ENCODE measurements at places on chromosomes 2 and 18.

DNA sequence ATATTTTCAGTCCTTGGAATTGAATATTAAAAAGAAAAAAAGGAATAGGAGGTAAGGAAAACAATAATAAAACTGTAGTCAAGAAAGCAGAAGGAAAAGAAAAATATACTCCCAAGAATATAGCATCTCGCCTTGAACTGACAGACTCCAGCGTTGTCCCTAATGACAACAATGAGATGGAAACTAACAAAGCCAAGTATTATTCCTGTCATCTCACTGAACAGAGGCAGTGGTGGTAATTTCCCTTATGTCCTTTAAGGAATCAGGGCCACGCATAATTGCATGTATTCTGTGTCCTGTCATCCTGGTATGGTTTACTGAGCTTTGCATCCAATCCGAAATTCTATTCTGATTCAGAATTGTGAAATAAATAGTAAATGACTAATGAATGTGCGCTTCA is 158.9 kb downstream of the LRRTM4 start:
- no peak for DNase-seq

DNA sequence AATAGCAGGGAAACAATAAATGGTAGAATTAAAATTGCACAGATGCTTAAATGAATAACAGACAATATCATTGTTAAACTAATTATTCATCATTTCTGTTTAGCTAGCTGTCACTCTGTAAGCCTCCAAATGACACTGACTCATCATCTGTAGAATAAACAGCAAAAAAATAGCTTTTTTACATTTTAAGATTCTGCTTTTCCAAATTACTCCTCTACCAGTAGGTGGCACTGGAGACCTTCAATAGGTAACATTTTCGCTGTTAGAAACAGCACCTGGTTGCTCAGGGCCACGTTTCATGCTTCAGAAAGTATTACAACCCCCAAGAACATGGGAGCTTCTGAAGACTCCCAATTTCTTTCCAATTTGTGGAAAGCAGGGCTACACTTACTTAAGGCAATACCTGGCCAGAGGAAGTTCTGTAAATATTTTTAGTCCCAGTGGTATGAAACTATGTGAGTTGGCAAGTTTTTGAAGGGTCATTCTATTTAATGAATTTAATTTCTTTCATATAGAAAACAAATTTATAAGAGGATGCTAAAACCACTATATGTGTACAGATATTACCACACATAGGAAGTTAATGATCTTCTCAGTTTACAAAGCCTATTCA is 45.4 kb downstream of the TTN start:
- DNase-seq = peak; percentile 16

- no peak for DNase-seq
These were observed 145.1 kb upstream of the CDH19 start for GRCh38 chr18:66749030-66749429.

GRCh38 chr2:72325592-72326422 is 178.1 kb upstream of the CYP26B1 start:
- DNase-seq = peak; percentile 8

DNA sequence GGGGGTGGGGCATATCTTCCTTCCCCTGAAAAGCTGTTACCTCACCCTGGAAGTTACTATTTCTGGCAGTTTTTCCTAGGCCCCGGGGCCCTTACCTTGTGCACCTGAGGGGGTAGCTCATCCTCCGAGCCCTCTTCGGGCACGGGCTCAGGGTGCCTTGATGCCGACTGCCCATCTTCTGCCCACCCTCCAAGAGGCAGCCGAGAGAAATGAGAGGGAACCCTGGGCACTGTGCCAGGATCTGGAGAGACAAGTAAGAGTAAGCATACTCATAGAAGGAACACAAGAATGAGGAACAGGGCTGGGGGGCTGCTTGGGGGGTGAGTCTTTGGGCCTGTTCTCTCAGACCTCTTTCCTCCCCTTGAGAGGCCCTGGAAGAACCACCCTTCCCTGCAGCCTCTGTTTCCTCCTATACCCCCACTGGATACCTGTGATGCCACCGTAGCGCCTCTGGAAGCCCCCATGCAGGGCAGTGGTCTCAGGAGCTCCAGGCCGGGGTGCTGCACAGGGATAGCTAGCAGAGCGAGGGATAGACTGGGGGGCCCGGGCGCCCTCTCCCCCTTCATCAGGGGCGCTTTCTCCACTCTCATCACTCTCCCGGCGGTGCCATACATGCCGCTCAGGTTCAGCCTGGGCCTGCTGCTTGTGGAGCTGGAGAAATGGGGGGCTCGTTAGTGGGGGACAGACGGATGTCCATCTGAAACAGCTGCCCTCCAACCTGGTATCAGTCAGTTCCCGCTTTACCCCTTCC is 2.1 kb upstream of the ABCB6 start:
- DNase-seq = no peak

- DNase-seq = no peak
These were observed 2.1 kb downstream of the METTL8 start for GRCh38 chr2:171431677-171432167.

GRCh38 chr18:79367989-79368388 is 27.7 kb upstream of the NFATC1 start:
- DNase-seq = no peak

GRCh38 chr2:159608723-159609308 is 7.5 kb downstream of the BAZ2B start:
- DNase-seq = no peak

DNA sequence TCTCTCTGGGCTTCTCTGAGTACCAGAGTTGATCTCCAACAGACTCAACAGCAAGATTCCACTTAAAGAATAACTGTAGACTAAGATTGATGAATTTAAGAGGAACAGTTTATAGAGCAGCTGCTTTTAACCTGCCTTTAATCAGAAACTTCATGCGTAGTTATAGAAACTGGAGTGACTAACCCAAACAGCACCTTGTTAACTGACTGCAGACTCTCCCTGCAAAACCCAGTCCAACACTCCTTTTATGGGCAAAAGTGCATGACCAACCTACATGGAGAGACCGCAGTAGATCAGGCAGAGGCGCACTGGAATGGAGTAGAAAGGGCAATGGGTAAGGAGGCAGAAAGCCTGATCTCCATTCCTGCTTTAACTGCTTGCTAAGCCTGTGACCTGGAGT is 110.6 kb downstream of the NRP2 start:
- no peak for DNase-seq

DNA sequence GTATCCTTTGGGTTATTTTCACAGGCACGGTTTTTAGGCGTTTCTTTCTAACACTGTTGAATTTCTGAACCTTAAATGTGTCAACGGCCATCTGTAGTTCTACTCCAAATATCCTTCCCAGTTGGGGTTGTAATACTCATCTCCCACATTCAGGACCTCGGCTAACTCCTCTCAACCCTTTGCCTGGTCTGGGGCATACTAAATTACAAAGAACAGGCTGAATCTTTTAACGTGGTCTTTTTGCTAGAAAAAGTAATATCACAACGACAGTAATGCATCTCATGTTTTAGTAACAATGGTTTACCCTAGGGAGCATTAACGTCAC is 2.1 kb downstream of the RPRM start:
- no peak for DNase-seq

All from GM13976 (cell line).